Skin of body (tissue), 3 donors: ENCODE measurements at places on chromosomes 12 and 14. TPM values are rescaled to one million over a fixed set of nuclear protein-coding genes. Genes with fewer than 3 reads are reported as not detected.

DNA sequence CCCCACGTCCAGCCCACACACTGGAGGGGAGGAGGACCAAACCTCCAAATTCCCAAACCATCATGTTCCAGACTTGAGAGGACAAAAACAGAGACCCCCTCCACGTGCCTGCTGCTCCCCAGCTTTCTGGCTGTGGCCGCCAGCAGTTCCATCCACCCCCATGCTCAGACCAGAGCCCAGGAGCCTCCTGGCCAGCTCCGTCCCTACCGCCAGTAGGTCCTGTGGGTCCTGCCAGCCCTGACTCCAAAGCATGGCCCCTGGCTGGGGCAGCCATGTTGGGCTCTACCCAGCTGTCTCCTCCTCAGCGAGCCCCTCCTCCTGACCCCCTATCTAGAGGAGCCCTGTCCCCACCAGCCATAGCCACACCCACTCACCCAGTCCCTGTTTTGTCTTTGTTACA lies 227.3 kb upstream of the RTL1 start:
- no peak for DNase-seq

GUCY2C gene
- 0.10 TPM for total RNA-seq

GRCh38 chr14:20400965-20401593 lies 12.2 kb downstream of the TEP1 start:
- no peak for DNase-seq

LIN52 gene
- 11.5 TPM for total RNA-seq

PNP gene
- 24.4 TPM for total RNA-seq

BCL11B gene
- total RNA-seq: 17.6 TPM

GRCh38 chr12:108856170-108856427 lies 1.3 kb downstream of the SSH1 start:
- no peak for DNase-seq

- peak; percentile 13 for DNase-seq
Observed at GRCh38 chr12:68317047-68317667, 15.0 kb downstream of the MDM1 start.

TCP11L2 gene
- total RNA-seq: 61.7 TPM

GRCh38 chr14:49483268-49483667 lies 102.9 kb downstream of the RPS29 start:
- no peak for DNase-seq

GRCh38 chr12:21780786-21781185 lies 6.3 kb upstream of the KCNJ8 start:
- DNase-seq: no peak

- no peak for DNase-seq
Observed at GRCh38 chr12:62481843-62482540, 15.4 kb downstream of the MON2 start.

LYZ gene
- 148 TPM for total RNA-seq

TESPA1 gene
- 0.30 TPM for total RNA-seq

- DNase-seq: no peak
Observed at GRCh38 chr14:80464531-80465149, 253.3 kb upstream of the DIO2 start.

- DNase-seq: no peak
Observed at GRCh38 chr12:42094277-42094676, 50.4 kb downstream of the GXYLT1 start.

INHBC gene
- total RNA-seq: not detected

GRCh38 chr12:76310110-76310509 lies 38.1 kb downstream of the BBS10 start:
- DNase-seq: no peak

GRCh38 chr12:122820838-122821271 lies 14.4 kb upstream of the HIP1R start:
- DNase-seq: no peak
